ENCODE measurements at places on chromosomes 1 and 21.

DNA sequence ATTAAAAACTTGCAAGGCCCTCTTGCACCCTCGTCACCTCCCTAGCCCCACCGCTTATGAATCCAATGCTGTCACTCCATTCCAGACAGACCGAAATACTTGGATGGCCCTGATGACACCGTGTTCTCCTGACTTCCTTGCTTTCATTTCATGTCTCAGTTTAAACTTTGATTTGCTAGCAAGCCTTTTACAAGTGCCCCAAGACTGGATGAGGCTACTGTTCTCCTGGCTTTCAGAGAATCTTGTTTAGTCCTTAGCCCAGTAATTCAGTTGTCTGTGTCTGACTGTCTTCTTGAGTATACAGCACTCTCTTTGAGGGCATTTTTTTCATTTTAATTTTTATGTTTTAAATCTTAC is 824 bp upstream of the IFI44L start:
- DNase-seq = no peak

DNA sequence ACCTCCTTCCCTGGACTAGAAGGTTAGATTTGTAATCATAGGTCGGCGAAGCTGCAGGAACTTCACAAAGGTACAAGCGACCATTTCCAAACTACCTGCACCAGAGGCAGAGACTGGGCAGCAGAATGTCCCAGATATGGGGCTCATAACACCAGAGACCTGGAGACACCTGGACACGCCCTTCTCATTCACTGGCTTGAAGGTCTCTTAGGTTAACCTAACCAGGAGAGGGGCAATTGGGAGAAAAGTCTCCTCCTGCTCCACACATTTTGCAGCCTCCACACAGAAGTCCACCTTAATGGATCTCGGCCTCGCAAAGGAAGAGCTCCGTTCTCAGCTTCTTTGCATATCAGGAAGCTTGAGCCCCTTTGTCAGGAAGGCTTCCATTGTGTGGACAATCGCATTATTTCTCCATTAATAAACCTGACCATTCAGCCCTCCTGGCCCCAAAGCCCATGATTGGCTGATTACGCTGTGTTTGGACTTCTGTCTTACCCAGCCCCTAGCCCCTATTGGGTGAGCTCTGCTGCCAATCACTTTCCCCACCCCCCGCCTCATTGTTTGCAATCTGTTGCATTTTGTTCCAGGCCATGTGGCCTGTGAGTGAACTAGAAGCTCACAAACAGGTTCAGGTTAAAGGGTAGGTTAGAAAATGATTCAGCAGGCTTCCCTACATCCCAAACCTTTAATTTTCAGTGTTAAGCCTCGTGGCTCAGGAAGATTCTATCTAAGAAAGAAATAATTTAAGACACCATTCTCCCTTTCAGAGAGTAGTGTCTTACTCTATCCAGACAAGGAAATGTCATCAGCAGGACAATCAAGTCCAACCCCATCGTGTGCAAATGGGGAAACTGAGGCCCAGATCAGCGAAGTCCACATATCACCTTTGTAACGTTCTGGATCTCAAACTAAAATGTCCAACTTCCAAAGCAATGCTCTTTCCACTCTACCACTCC is 2.8 kb downstream of the MYCL start:
- no peak for DNase-seq

GRCh38 chr1:19310720-19311502 is 1.0 kb downstream of the AKR7A2 start:
- DNase-seq = no peak

- no peak for DNase-seq
Measured at GRCh38 chr1:9960706-9961562, 17.7 kb downstream of the NMNAT1 start.

- DNase-seq = no peak
Measured at GRCh38 chr1:226553266-226553923, 4.8 kb downstream of the STUM start.

DNA sequence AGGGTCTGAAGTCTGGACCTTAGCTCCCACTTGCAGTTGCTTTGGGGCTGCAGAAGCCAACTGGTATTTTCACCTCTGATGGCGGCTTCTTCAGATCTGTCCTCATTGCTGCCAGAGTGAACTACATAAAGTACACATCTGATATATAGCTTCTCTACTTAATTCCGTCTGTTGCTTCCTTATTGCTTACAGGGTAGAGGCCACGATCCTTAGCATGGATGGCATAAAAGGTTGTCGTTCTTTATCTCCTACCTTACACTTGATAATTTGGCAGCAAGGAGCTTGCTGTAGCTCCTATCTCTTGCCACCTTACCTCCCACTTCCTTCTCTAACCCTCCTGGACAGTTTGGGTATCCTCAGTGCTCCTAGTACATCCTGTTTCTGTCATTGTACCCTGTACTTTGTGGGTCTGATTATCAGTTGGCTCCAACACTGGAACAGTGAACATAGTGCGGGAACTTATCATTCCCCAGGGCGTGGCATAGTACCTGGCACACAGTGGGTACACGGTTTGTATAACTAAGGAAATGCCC is 30.9 kb upstream of the NBL1 start:
- DNase-seq = no peak

- no peak for DNase-seq
Measured at GRCh38 chr1:10916991-10917390, 95.5 kb upstream of the TARDBP start.
